Right lobe of liver (tissue), 6 donors: ENCODE measurements at places on chromosomes 3 and 15.

DNA sequence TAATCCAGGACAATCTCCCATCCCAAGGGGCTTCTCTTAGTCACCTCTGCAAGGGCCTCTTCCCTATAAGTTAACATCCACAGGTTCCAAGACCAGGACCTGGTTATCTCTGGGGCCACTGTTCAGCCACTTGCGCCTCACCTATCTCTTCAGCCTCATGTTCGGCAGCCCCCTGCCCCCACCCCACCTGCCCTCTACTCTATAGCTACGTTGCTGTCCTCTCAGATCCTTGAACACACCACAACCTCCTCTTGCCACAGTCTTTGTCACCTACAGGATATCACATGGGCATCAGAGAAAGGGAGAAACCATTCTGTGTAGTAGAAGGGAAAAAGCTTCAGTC, 33.9 kb downstream of the SLC41A3 start:
- DNase-seq, result no peak
- H3K4me3 ChIP-seq, result no peak overlapping the region
- no peaks in the 10 kb centered on the region for H3K4me1 ChIP-seq
- no peak overlapping the region for H3K27ac ChIP-seq

DNA sequence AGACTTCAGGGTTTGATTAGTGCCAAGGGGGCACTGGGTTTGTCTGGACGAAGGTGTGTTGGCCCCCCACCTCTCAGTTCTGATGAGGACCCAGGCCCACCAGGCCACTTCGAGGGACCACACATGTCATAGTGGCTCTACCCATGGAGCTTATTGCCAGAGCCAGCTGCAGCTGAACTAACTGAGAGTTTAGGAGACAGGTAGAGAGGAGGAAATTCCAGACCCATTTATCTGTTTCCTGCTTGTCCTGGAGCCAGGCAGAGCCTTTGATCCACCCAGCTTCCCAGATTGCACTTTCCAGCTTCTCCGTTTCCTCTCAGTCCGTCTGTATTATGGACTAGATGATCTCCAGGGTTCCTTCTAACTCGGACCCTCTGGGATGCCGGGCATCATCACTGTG, 20.9 kb downstream of the SLC24A1 start:
- no peak for DNase-seq
- H3K4me3 ChIP-seq, result no peak overlapping the region
- H3K36me3 ChIP-seq, result no peaks in the 10 kb centered on the region
- H3K27me3 ChIP-seq, result no peaks in the 10 kb centered on the region

- no peaks in the 10 kb centered on the region for H3K36me3 ChIP-seq
- H3K4me1 ChIP-seq, result no peaks in the 10 kb centered on the region
- H3K27me3 ChIP-seq, result no peaks in the 10 kb centered on the region
- no peak overlapping the region for H3K4me3 ChIP-seq
- peak overlapping the region; percentile 34 for H3K27ac ChIP-seq
- DNase-seq, result no peak
Measured at GRCh38 chr15:31487811-31488436, 161.3 kb downstream of the KLF13 start.

DNA sequence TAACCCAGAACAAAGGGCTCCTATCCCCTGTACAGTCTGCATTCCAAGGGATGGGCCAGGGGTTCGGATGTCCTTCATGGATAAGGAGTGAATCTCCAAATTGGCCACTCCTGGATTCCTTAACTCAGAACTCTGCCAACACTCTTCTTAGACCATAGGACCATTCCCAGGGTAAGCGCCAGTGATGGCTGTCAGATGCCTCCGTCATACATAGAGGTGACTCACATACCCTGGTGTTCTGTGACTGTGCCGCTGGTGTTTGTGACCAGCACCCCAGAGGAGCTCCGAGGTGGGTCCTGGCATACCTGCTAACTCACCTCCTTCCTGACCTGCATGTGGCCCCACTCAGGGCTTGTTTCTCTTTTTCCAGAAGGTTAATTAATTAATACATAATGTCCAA, 134.7 kb downstream of the KLF13 start:
- H3K36me3 ChIP-seq, result no peaks in the 10 kb centered on the region
- no peaks in the 10 kb centered on the region for H3K4me1 ChIP-seq
- no peaks in the 10 kb centered on the region for H3K27me3 ChIP-seq
- no peak overlapping the region for H3K27ac ChIP-seq

GRCh38 chr15:59668556-59668955, 11.2 kb upstream of the GTF2A2 start:
- no peak for DNase-seq
- no peak overlapping the region for H3K27ac ChIP-seq
- no peaks in the 10 kb centered on the region for H3K4me1 ChIP-seq
- no peaks in the 10 kb centered on the region for H3K27me3 ChIP-seq
- no peaks in the 10 kb centered on the region for H3K36me3 ChIP-seq

- DNase-seq, result no peak
- H3K27ac ChIP-seq, result peak overlapping the region; percentile 97
- H3K4me3 ChIP-seq, result peak overlapping the region; percentile 85
- H3K4me1 ChIP-seq, result no peaks in the 10 kb centered on the region
- no peaks in the 10 kb centered on the region for H3K36me3 ChIP-seq
Measured at GRCh38 chr3:174439331-174440252, 419.5 kb upstream of the NAALADL2 start.

GRCh38 chr3:36784138-36784635, 19.8 kb upstream of the DCLK3 start:
- DNase-seq, result no peak
- H3K36me3 ChIP-seq, result no peaks in the 10 kb centered on the region
- H3K27me3 ChIP-seq, result no peaks in the 10 kb centered on the region
- H3K27ac ChIP-seq, result no peak overlapping the region
- no peaks in the 10 kb centered on the region for H3K4me1 ChIP-seq

GRCh38 chr15:79432345-79433275, 474 bp downstream of the MINAR1 start:
- H3K27me3 ChIP-seq, result no peaks in the 10 kb centered on the region
- H3K36me3 ChIP-seq, result no peaks in the 10 kb centered on the region
- H3K27ac ChIP-seq, result no peak overlapping the region
- no peak for DNase-seq
- H3K4me1 ChIP-seq, result no peaks in the 10 kb centered on the region
